ENCODE measurements at places on chromosomes 6 and 20.

DNA sequence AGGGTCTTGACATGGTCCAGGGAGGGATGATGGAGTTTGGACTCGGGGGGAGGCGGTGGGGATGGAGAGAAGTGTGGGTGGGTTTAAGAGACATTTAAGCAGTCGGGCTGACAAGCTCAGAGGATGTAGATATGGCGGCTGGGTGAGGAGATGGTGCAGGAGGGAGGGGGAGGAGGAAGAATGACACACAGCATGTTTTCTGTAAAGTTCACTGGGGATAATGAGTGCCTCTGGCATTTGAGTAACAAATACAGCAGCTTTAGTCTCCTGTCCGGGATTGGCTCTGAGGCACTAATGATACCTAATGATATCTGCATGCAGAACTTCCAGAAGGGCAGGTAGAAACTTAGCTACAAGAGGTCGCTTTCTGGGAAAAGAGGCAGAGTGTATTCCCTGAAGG is 107.8 kb downstream of the DHX35 start:
- DNase-seq = no peak

GRCh38 chr6:15550546-15551123 is 112.2 kb downstream of the DTNBP1 start:
- DNase-seq = no peak

DNA sequence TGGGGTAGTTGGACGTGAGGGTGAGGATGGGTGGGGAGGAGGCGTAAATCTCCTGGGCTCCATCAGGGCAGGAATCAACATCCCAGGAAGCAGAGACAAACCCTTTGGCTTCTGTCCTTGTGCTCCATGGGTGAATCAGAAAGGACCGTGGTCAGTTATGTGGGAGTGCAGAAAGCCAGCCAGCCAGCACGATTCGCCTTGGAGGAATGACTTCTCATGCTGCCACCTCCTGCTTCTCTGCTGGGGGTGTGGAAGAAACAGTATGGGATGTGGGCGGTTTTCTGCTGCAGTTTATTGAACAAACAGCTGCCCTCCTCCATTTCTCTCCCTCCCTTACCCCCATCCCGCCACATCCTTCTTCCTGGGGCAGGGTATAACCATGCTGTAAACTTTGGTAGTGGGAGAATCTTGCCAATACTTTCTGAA is 214.5 kb downstream of the SOX4 start:
- DNase-seq = no peak

DNA sequence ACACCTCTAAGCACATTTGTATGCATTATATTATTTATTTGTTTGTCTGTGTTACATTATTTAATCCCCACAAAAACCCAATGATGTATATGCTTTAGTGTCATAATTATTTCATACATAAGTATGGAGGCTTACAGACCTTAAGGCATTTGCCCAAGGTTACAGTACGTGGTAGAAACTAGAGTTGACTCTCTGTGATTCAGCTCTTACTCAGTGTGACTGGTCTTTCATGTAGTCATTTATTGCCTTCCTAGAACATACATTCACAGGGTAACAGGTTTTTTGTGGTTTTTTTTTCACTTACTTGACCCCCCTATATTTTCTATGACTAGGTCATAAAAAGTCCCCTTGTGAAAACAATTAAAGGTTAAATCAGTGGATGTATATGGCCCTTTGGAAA is 566.8 kb downstream of the TFAP2A start:
- DNase-seq = no peak

- no peak for DNase-seq
These were observed 435.2 kb upstream of the MANEA start for GRCh38 chr6:95142101-95142500.

DNA sequence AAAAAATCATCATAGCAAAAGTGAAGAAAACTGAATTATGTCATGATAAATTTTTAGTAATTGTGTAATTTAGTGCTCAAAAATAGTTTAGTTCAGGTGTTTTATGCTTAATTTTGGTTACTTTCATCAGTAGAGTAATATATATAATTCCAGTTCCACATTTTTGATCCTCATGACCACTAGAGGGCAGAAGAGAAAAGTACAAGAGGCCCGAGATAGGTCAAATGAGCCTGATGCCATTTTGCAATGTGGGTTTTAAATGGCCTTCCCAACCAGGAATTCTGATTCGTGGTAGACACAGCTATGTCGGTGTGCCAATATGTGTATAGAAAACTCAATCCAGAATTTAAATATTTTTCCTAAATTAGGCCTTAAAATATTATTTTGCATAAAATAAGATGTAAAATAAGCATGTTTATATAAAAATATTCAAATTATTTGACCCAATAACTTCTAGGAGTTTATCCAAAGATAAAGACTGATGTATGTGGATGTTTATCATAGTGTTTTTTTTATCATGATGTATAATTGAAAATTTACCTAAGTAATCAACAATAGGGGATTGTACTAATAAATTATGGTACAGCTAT is 159.7 kb upstream of the RPS6KA2 start:
- DNase-seq = peak; percentile 41

DNA sequence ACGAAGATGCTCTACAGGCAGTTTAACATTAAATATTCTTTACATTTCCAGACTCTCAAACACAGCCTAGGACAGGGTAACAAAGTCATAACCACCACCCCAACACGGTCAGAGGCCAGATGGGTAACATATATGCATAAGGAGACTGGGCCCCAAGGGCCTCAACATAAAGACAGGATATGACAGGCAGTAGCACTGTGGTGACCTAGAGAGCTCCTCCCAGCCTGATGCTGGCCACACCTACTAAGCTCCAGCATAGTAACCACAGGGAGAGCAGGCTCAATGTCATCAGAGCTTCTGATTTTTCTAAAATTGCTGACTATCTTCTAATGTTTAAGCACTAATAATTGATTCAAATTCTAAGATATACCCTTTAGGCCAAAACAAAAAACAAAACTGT is 21.7 kb downstream of the SMLR1 start:
- no peak for DNase-seq

- DNase-seq = no peak
These were observed 76.8 kb downstream of the FYN start for GRCh38 chr6:111796310-111796918.

DNA sequence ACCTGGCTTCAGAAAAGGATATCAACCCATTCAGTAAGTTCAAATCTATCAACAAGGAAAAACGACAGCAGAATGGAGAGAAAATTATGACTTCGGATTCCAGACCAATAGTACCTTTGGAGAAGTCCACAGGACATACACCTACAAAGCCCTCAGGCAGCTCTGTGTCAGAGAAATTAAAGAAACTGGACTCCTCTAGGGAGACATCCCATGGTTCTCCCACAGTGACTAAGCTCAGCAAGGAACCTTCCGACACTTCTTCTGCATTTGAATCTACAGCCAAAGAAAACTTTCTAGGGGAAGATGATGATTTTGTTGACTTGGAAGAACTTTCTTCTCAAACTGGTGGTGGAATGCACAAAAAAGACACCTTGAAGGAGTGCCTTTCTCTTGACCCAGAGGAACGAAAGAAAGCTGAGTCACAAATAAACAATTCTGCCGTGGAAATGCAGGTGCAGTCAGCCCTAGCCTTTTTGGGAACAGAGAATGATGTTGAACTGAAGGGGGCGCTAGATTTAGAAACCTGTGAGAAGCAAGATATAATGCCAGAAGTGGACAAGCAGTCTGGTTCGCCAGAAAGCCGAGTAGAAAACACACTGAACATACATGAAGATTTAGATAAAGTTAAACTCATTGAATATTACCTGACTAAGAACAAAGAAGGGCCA is 67.4 kb upstream of the HINT3 start:
- DNase-seq = no peak

DNA sequence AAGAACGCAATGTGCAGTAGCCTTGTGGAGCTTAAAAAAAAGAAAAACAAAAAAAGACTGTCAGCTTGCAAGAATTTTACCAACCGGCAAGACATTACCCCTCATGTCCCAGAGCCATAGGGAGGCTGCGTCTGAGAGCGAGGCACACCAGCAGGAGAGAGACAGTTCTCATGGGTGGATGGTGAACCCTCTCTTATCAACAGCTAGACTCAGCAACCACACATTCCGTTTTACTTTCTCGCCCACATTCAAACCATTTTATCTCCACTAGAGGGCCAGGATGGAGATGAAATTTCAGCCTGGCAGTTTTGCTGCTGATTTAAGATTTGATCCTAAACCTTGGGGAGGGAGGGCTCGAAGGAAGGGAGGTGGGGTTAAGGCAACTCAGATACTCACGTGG is 247.0 kb downstream of the ATXN1 start:
- DNase-seq = no peak

DNA sequence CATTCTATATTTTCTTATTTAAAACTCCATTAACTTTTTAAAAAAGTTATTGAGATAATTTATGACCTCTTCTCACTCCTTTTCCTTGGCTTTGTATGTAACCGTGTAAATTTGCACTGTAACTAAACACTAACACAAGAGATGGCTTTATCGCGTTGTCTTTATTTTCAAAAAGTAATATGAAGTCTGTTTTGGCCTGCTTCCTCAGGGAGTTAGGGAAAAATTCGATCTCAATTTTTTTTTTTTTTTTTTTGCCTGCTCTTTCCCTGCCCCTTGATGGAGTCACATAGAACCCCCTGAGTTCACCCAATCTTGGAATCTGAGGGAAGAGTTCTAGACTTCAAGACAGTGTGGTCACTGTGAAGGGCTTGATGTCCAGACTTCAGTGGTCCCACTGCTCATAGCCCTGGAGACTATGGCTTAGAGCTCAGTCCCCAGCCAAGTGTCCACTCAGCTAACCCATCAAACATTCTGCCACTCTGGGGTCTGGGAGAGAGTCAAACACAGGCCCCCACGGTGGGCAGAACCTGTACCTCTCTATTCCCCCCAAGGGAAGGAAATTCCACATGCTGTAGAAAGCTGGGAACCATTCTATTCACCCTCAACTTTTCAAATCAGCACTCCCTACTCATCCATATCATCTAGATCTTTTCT is 15.7 kb upstream of the TBC1D22B start:
- DNase-seq = no peak

- DNase-seq = peak; percentile 17
These were observed 972 bp downstream of the RNF8 start for GRCh38 chr6:37354526-37355384.

DNA sequence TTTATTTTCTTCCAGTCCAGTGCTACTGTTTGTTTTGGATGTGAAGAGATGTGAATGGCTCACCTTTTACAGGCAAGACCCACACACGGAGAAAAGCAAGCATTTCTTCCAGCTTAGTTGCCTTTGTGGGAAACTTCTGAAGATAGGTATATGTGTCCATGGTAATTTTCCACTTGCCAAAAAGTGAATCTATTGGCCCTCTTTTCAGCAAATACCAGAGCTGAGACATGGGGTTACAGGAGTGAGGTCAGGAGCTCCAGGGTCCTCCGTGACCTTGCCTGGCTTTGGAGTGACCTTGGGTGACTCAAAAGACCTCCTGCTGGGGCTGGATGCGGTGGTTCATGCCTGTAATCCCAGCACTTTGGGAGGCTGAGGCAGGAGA is 166.7 kb downstream of the SCML4 start:
- DNase-seq = no peak

- DNase-seq = no peak
These were observed 97.9 kb downstream of the GJA1 start for GRCh38 chr6:121533321-121533841.

DNA sequence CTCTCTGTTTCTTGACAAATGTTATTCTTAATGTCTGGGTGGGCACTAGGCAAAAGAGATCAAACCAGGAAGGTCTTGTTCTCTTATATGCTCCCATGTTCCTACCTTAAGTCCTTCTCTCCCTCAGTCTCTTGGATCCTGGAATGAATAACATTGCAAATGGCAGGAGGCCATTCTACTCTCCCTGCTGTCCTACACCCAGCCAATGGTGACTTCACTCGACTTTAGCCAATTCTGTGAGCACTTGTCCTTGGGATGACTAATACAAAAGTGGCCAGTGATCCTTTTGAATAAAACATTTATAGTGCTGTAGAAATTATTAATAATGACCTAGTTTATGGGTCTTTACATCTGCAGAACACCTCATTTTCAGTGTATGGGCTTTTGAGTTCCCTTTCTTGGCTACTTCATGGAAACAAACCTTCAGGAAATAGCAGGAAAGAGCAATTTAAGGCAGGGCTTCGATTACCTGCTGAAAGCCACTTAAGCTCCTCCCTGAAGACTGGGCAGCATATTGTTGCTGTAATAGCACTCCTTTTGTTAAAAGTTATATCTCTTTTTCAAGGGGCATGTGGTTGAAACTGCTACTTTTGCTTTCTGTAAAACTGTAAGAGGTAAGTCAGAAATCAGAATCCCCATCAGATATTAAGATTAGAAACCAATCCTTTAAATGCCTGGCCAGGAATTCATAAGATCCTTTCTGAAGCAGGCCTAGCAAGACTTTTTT is 10.5 kb downstream of the OTOR start:
- DNase-seq = no peak

GRCh38 chr6:92174398-92175073 is 1244.8 kb downstream of the EPHA7 start:
- DNase-seq = no peak

- DNase-seq = no peak
These were observed 84.6 kb downstream of the SYNJ2 start for GRCh38 chr6:158066136-158066781.

DNA sequence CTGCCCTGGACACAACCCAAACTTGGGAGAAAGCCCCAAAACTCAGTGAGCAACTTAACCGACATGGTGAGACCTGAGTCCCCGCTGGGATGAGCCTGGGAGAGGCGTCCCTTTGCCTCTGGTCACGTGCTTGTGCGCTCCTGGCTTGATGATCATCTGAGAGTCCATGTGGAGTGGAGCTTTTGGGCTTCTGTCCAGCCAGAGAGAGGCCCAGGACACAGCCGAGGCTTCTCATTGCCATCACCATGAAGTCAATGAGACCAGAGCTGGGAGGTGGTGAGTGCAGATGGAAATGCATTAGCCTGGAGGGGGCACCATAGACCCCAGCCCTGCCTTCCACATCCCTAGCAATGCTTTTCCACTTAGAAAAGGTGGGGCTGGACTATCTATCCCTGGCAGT is 250.0 kb downstream of the SLC24A3 start:
- no peak for DNase-seq

DNA sequence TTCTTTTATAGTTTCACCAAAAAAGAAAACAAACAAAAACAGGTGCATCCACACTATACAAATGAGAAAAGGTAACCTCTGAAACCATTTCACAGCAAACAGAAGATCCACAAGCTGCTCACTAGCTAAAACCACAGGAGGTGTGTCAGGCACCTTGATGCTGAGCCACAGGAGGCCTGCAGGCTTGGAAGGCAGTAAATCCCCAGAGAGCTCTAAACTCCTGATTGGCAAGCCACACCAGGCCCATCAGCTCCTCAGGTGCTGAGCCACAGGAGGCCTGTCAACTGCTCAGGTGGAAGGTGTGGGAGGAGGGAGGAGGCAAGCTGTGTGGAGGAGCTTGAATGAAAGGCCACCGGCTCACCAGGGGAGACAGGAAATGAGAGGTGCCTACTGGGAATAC is 273.0 kb downstream of the PKHD1 start:
- no peak for DNase-seq

Data from HL-60 (cell line).